GM23248 (cell line): ENCODE measurements at places on chromosomes 7 and 10. TPM values are rescaled to one million over a fixed set of nuclear protein-coding genes. Genes with fewer than 3 reads are reported as not detected.

Gene PNLIPRP3
- polyA plus RNA-seq = not detected in 2 replicates

Gene SPAM1
- not detected in 2 replicates for polyA plus RNA-seq

- DNase-seq = no peak
Measured at GRCh38 chr7:92598310-92598981, 8.3 kb upstream of the FAM133B start.

GRCh38 chr7:82926477-82926876 lies 236.2 kb downstream of the PCLO start:
- no peak for DNase-seq

DNA sequence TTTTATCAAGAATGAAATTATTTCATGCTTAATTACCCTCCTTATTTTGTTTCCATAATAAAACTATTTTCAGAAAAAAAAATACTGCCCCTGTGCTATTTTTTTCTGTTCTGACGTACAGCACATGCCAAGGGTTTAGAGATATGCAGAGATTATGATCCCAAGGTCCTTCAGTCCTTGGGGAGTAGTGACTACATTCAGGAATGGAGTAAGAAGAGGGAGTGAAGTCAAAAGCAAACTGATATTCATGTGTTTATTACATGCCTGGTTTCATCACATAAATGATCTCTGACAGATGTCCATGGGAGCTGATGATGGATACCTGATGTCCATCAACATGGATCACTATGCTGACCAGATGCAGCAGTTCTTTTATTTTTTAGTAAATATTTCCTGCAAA lies 17.2 kb downstream of the AKAP9 start:
- no peak for DNase-seq

Gene CYP3A5
- polyA plus RNA-seq = 0.26 and 0.33 TPM in 2 replicates

- peak; percentile 13 for DNase-seq
Measured at GRCh38 chr10:59865101-59865500, 41.3 kb downstream of the CCDC6 start.

DNA sequence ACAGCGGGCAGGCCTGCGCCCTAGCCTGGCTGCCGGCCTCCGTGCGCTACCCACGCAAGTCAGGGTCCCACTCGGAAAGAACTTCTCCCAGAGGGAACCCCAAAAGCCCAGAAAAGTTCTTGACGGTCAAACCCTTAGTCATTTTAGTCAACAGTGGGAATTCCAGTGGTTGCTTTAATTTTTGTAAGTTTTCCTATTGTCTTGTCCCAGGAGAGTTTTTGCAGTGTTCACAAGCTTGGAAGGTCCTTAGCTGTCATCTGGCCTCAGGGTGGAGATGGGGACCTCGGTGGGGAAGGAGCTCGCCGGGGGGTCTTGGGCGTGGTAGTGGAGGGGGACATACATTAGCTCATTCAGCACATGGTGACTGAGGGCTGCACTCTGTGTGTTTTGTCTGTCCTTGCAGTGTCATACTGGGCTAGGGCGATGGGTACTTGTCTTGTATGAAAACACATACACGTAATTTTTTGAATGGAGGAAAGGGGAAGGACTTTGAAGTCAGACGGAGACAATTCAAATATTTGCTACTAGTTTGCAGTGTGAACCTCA lies 736 bp downstream of the MINDY4 start:
- peak; percentile 43 for DNase-seq

DNA sequence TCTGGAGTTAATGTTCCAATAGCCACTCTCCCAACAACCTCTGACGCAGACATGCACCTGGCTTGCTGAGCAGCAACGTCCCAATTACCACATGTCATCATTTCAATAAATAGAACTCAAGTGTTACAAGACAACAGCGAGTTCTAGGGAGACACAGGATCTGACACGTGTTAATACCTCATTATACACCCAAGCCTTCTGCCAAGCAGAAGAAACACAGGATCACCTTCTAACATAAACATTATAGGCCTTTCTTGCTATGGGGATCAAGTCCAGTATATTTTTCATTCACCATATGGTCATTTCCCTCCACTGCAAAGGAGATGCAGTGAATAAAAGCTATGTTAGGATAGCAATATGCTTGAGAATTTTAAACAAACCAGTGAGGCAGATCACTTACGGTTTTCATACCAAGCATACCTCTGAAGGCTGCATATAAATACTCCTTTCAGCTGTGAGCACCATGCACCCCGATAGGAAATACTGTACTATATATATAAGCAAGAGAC lies 74.2 kb downstream of the JAZF1 start:
- DNase-seq = no peak

Gene EBLN1
- polyA plus RNA-seq = not detected in 2 replicates

DNA sequence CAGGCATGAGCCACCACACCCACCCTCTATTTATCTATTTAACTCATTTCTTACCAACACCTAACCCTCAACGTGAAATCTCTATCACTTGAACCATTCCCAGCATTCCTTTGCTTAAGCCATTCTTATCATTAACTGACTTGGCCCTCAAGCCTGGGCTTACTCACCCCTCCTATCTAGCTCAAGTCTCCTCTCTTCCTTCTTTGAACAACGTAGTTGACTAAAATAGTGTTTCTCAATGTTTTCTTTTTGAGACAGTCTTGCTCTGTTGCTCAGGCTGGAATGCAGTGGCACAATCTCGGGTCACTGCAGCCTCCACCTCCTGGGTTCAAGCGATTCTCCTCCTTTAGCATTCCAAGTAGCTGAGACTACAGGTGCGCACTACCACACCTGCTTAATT lies 7.0 kb downstream of the ANXA7 start:
- DNase-seq = no peak

DNA sequence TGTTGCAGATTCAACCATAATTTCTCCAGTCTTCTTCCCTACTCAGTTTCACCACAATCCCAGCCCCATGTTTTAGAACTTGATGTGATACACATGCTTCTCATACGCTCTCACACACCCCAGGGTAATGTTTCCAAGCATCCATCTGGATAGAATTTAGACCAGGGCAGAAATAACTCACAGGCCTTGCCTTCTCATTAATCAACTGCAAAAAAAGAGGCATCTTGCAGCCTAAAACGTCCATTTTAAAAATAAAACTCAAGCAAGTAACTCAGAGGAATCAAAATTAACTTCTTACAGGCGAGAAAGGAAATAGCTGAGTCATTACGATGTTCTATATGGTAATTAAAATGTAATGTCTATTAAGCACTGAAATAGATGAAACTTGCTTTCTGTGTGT lies 127.2 kb upstream of the RSU1 start:
- DNase-seq = peak; percentile 82

DNA sequence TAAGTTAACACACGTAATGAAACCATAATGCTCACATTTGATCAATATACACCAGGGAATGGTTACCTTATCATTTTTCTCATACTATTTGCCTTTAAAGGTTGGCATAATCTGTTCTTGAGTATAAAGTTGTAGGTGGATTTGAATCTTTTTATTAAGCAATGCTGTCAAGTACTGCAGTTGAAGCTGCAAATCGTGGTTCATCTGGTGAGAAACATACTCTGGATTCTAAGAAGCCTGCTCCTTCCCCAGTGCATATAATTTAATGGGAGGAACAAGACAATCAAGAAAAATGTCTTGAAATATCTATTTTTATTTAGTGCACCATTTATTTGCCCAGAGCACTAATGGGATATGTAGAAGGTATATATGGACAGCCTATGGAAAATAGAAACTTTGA lies 68.7 kb upstream of the DLX6 start:
- no peak for DNase-seq

DNA sequence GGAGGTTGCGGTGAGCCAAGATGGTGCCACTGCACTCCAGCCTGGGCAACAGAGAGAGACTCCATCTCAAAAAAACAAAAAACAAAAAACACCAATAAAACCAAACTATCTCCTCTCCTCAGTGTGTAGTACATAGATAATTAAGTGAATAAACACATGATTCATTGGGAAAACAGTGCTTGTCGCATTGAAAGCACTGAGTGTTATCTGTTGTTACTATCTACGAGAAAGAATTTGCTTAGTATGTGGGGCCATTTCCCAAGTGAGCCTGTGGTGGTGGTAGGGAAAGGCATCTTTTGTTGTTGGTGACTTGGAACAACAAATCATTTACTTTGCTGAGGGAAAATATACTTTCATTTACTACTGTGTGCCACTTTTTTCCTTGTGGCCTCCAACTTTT lies 42.6 kb downstream of the RSBN1L start:
- DNase-seq = peak; percentile 61

Gene TSPAN12
- polyA plus RNA-seq = 0.70 and 1.1 TPM in 2 replicates

DNA sequence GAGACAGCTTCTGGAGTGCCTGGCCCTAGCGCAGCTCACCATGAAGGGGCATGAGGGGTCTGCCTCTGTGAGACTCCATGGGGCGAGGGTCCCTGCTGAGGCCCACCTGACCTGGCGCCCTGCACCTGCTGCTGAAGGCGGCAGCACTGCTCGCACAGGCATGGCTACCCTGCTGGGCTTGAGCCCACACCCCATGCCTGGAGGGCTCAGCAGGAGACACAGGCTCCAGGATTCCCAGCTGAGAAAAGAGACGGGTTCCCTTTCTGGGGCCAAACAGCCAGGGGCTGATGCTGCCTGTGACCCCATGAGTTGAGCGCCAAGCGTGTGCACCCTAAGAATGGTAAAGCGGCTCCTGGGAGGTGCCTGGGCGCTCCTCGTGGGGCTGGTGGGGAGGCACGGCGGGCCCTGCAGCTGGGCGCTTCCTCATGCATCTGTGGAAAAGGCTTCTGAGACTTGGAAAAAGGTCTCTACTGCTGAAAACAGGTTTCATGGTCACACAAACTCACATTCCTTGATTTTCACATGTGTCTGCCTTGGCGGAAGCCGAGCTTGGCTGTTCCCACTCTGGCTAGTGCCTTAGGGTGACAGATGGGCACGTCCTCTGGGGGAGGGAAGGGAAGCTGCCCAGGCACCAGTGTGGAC lies 233.4 kb downstream of the ZMYND11 start:
- no peak for DNase-seq

Gene ZNF853
- polyA plus RNA-seq = not detected in 2 replicates

DNA sequence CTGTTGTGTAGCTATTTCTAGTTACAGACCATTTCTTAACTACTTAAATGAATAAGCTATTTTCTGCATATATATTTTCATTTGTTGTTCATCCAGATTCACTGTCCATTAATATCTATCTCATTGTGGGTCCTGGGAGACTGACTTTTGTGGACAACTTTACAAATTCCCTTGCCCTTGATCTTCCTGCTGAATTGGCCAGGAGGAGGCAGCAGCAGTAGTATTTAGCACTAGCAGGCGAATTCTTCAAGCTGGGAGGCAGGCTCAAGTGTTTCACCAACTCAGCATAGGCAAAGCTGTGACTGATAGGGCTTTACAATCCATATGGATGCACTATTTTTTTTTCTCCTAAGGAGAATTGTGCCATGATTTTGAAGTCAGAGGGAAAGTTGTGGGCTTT lies 461.0 kb upstream of the NRG3 start:
- DNase-seq = no peak

DNA sequence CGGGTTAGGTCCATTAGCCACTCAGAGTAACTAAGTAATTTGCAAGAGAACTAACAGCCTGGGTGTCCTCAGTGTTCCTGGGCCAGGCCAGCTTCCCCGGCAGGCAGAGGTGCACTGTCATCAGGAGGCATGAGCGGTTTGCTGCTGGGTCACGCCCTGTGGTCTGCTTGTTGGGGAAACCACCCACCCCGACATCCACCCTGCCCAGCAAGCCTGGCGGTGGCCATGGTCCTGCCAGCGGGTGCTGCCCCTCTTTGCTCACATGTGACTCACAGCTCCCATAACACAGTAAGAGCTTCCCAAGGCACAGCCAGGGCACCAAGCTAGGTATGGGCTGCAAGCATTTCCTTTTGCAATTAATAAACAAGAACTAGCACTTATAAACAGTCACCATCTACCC lies 75.9 kb downstream of the RGS10 start:
- DNase-seq = no peak

DNA sequence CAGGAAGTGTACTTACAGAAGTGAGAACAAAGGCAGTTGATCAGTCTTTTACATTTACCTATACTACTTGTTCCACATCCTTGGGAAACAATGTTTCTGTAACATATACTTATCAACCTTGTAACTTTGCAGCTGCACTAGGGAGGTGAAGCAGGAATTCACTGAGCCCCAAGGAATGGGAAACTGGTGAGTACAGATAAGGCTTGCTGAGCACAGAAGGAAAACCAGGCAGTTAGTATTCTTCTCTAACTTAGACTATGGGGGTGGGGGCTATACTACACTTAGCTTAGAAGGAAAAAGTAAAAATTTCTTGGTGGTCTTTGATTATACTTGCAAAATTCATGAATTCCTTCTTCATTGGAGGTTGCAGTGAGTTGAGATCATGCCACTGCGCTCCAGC lies 6.9 kb upstream of the ZNF33A start:
- no peak for DNase-seq

- no peak for DNase-seq
Measured at GRCh38 chr7:107138696-107139420, 29.9 kb upstream of the HBP1 start.

DNA sequence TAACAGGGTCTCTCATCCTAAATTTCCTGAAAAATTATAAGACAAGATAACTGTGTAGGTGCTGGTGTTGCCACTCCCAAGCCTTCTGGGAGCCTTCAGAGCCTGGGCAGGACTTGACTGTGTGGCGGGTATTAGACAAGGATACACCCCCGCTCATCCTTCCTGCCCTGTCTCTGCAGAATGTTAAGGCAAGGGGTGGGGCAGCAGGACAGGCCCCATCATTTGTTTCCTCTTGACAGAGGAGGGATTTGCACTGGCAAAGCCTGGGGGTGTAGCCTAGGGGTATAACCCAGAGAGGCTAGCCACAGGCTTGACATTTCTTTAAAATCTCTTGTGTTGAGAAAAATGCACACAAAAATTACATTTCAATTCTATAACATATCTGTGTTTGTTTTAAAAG lies 63.5 kb downstream of the GOLGA7B start:
- no peak for DNase-seq

Gene SAP25
- 0.42 TPM in 1 of 2 replicates, not detected in the other for polyA plus RNA-seq

DNA sequence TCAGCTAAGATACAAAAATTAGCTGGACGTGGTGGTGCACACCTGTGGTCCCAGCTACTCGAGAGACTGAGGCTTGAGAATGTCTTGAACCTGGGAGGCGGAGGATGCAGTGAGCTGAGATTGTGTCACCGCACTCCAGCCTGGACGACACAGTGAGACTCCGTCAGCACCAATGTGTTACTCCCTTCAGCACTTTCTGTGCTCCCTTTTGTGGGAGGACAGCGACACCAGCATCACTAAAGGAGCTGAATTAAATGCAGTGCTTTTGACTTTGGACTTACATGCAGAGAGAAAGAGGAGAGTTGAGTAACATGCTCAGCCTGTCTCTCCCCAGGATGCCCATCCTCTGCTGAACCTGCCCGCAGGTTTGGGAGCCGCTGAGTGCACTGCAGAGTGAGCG lies 92.2 kb upstream of the RHEB start:
- no peak for DNase-seq

DNA sequence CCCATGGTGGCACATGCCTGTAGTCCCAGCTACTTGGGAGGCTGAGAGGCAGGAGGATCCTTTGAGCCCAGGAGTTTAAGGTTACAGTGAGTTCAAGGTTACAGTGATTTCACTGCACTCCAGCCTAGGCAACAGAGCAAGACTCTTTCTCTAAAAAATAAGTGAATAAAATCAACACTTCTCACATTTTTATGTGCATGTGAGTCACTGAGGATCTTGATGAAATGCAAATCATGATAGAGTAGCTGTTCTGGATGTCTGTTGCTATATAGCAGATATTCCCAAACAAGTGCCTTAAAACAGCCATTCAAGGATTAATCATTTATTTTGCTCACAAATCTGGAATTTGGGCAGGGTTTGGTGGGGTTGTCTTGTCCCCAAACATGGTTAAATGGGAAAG lies 62.3 kb upstream of the ARHGAP12 start:
- no peak for DNase-seq

- DNase-seq = peak; percentile 74
Measured at GRCh38 chr10:118568327-118568848, 27.1 kb downstream of the PRLHR start.

Gene HSPA12A
- 5.4 and 5.6 TPM in 2 replicates for polyA plus RNA-seq

GRCh38 chr7:42232275-42232674 lies 4.7 kb downstream of the GLI3 start:
- peak; percentile 82 for DNase-seq
